ENCODE measurements at places on chromosomes 7 and 10. TPM values are rescaled to one million over a fixed set of nuclear protein-coding genes. Genes with fewer than 3 reads are reported as not detected.

Gene MSS51
- total RNA-seq = 3.8 TPM

GRCh38 chr7:1401011-1401410 lies 58.3 kb downstream of the MICALL2 start:
- H3K27ac ChIP-seq = no peak overlapping the region
- H3K4me3 ChIP-seq = no peak overlapping the region
- H3K27me3 ChIP-seq = peaks cover 55% of the 10 kb centered on the region
- no peak for DNase-seq
- H3K4me1 ChIP-seq = peaks cover 9% of the 10 kb centered on the region

DNA sequence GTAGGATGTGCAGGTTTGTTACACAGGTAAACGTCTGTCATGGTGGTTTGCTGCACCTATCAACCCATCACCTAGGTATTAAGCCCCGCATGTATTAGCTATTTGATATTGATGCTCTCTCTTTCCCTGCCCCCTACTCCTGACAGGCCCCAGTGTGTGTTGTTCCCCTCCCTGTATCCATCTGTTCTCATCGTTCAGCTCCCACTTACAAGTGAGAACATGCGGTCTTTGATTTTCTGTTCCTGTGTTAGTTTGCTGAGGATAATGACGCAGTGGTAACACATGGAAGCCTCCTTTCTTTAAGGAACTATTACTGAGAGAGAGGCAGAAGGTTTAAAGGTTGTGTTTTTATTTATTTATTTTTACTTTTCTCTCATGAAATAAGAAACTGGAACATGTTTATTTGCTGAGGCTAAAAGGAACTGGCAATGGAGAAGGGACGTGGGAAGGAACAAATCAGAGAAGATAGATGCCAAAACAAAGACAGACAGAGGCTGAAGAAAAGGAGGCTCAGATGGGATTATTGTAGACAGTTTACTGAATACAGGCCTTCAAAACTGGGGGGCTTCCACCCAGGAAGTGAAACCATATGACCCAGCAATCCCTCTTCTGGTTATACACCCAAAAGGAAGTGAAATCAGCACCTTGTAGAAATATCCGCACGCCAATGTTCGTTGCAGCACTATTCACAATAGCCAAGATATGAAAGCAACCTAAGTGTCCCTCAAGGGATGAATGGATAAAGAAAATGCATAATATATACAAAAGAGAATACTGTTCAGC lies 556.3 kb downstream of the GRM8 start:
- H3K27me3 ChIP-seq = peaks cover 14% of the 10 kb centered on the region
- DNase-seq = no peak
- H3K36me3 ChIP-seq = no peaks in the 10 kb centered on the region
- H3K27ac ChIP-seq = no peak overlapping the region

DNA sequence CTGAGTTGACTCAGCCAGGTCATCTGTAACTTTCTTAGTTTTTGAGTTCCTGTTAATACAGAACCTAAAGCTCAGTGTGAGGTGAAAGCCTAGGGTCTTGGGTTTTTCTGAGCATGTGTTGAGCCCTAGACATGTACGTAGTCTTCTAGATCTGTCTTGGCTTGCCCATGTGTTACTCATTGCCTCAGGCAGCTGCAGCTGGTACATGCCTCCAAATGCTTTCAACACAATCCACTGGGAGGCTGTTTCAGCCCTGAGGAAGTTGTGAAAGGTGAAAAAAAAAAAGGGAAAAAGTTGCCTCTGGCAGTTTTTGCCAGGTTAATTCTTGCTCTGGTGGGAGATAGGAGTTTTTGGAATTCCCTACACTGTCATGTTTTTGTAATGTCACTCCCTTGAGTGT lies 134.6 kb downstream of the RNF216 start:
- H3K4me3 ChIP-seq = no peak overlapping the region

DNA sequence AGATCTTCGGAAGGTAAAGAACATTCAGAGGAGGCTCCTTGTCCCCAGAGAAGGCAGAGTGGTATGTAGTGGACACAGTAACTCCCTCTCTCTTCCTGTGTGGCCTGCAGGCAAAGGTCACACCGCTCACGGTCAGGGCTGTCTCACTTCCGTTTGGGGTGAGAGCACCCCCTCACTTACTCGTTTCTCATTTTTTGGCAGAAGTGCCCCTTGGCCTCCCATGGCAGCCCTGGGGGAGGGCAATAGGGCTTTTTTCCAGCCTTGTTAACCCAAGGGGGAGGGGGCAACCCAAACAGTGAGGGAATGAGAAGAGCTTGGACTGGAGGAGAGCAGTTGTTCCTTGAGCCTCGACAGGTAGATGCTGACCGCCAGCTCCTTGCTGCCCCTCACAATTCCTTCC lies 31.8 kb upstream of the SRGN start:
- H3K36me3 ChIP-seq = no peaks in the 10 kb centered on the region
- peaks cover 69% of the 10 kb centered on the region for H3K4me1 ChIP-seq
- DNase-seq = peak; percentile 47
- peak overlapping the region; percentile 50 for H3K4me3 ChIP-seq

DNA sequence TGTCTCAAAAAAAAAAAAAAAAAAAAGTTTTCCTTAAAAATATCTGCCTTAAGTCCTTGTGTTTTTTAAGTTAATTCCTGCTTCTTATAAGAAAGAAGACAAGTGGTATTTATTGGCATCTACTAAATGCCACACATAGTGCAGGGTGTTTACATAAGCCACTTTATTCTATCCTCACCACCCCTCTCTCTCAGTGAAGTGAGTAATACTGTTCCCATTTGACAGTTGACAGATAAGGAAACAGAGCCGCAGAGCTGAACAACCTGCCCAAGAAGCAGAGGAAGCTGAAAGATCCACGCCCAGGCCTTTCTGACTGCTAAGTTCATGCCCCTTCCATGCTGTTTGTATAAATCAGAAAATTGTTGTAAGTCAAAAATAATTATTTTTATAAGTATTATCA lies 54.1 kb downstream of the ABLIM1 start:
- peaks cover 9% of the 10 kb centered on the region for H3K27me3 ChIP-seq
- H3K4me1 ChIP-seq = peaks cover 6% of the 10 kb centered on the region

Gene OR2A1
- total RNA-seq = not detected

DNA sequence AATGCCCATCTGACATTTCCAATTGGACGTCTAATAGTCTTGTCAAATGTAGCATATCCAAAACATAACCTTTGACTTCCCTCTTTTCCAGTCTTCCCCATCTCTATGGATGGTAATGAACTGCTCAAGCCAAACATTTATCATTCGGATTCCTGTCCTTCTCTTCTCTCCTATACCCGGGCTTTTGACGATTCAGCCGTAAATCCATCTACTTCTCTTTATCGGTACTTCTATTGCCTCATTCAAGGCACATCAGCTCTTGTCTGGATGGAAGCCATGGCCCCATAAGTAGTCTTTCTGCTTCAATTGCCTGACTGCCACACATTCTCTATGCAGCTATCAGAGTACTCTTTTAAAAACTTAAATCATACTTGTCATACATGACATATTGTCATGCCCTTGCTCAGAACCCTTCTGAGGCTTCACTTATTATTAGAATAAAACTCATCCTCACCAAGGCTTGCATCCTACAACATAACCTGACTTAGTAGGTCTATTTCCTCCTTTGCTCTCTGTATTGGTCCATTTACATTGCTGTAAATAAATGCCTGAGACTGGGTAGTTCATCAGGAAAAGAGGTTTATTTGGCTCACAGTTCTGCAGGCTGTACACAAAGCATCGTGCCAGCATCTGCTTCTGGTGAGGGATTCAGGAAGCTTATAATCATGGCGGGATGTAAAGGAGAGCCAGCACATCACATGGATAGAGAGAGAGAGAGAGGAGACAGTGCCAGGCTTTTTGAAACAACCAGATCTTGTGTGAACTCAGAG lies 37.8 kb downstream of the ST8SIA6 start:
- no peaks in the 10 kb centered on the region for H3K4me1 ChIP-seq
- H3K36me3 ChIP-seq = no peaks in the 10 kb centered on the region
- no peak overlapping the region for H3K4me3 ChIP-seq
- no peak for DNase-seq
- no peaks in the 10 kb centered on the region for H3K27me3 ChIP-seq

DNA sequence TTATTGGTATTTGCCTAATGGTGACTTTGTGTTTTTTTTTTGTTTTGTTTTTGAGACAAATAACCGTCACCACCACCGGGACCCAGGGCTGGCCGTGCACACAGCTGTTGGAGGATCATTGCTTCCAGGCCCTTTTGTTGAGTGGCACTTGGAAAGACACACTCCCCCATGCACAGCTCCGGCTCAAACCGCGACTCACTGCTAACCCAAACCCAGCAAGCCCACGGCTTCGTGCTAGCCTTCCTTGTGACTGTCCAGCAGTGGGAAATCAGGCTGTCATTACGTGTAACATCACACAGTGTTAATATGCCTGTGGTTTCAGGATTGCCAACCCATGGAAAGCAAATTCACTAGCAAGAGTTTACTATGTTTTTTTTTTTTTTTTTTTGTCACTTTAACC lies 17.4 kb downstream of the BNIP3 start:
- H3K4me1 ChIP-seq = peaks cover 21% of the 10 kb centered on the region
- H3K27me3 ChIP-seq = no peaks in the 10 kb centered on the region
- peaks cover 12% of the 10 kb centered on the region for H3K36me3 ChIP-seq
- H3K4me3 ChIP-seq = no peak overlapping the region
- no peak for DNase-seq

Gene GNAI1
- 4.0 TPM for total RNA-seq

Gene GIMAP4
- total RNA-seq = 114 TPM

GRCh38 chr7:102404005-102404861 lies 8.1 kb downstream of the PRKRIP1 start:
- peaks cover 35% of the 10 kb centered on the region for H3K36me3 ChIP-seq
- peaks cover 14% of the 10 kb centered on the region for H3K4me1 ChIP-seq
- H3K27ac ChIP-seq = no peak overlapping the region
- no peaks in the 10 kb centered on the region for H3K27me3 ChIP-seq
- no peak overlapping the region for H3K4me3 ChIP-seq
- DNase-seq = peak; percentile 49

- H3K36me3 ChIP-seq = no peaks in the 10 kb centered on the region
- H3K4me3 ChIP-seq = no peak overlapping the region
- no peak for DNase-seq
- peaks cover 19% of the 10 kb centered on the region for H3K4me1 ChIP-seq
- H3K27me3 ChIP-seq = no peaks in the 10 kb centered on the region
- no peak overlapping the region for H3K27ac ChIP-seq
Observed at GRCh38 chr7:70336536-70336935, 738.3 kb downstream of the AUTS2 start.

DNA sequence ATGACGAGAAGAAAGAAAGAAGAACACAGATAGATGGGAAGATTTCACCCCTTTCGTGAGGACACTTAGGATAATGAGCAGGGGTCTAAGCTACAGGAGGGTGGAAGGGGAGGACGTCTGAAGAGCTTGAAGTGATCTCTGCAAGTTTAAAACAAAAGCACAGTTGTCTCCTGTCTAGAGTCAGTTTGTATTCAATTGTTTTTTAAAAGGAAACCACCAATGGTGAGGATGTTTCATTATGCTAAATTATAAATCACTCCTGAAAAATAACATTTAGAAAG lies 85.9 kb downstream of the ADAM12 start:
- no peaks in the 10 kb centered on the region for H3K36me3 ChIP-seq
- no peak overlapping the region for H3K4me3 ChIP-seq
- H3K4me1 ChIP-seq = no peaks in the 10 kb centered on the region
- H3K27ac ChIP-seq = no peak overlapping the region
- H3K27me3 ChIP-seq = no peaks in the 10 kb centered on the region

DNA sequence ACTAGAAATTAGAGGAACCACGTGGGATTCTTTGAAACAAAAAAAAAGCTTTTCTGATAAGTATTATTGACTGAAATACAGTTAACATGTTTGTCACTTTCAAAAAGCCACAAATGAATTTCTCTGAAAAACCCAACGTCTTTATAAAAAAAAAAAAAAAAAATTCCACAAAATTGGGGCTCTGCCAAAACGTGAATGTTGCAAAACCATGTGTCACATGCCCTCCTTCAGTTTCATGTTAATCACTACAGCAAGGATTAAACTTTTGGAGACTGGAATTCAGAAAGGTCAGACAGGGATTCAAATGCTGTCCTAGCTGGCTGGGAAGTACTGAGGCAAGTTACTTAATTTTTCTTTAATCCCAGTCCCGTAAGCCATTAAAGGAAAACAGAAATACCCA lies 278.0 kb upstream of the KLF14 start:
- H3K27me3 ChIP-seq = no peaks in the 10 kb centered on the region
- no peak for DNase-seq
- peaks cover 2% of the 10 kb centered on the region for H3K36me3 ChIP-seq
- H3K27ac ChIP-seq = peak overlapping the region; percentile 97
- H3K4me3 ChIP-seq = peak overlapping the region; percentile 78

Gene PALD1
- total RNA-seq = 1.1 TPM

- H3K4me1 ChIP-seq = peaks cover 9% of the 10 kb centered on the region
- no peak overlapping the region for H3K27ac ChIP-seq
- H3K27me3 ChIP-seq = no peaks in the 10 kb centered on the region
- DNase-seq = no peak
Observed at GRCh38 chr10:99779335-99779734, 3.1 kb upstream of the ABCC2 start.

Gene HTR5A
- total RNA-seq = not detected

DNA sequence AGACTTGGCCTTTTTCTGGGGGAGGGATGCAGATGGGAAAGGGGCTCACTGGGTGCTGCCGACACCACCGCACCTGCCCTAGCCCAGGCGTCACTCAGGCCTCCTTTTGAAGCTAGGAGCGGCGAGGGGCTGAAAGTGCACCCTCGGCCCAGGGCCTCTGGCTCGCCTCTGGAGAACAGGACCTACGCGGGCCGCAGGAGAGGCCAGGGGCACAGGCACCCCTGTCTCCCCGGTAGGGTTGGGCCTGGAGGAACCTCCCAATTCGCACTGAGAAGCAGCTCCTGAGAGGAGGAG lies 46.5 kb upstream of the PRKAR1B start:
- H3K4me3 ChIP-seq = no peak overlapping the region
- no peak for DNase-seq
- no peaks in the 10 kb centered on the region for H3K4me1 ChIP-seq
- no peak overlapping the region for H3K27ac ChIP-seq

Gene PAX4
- total RNA-seq = not detected

Gene IDI2
- not detected for total RNA-seq

DNA sequence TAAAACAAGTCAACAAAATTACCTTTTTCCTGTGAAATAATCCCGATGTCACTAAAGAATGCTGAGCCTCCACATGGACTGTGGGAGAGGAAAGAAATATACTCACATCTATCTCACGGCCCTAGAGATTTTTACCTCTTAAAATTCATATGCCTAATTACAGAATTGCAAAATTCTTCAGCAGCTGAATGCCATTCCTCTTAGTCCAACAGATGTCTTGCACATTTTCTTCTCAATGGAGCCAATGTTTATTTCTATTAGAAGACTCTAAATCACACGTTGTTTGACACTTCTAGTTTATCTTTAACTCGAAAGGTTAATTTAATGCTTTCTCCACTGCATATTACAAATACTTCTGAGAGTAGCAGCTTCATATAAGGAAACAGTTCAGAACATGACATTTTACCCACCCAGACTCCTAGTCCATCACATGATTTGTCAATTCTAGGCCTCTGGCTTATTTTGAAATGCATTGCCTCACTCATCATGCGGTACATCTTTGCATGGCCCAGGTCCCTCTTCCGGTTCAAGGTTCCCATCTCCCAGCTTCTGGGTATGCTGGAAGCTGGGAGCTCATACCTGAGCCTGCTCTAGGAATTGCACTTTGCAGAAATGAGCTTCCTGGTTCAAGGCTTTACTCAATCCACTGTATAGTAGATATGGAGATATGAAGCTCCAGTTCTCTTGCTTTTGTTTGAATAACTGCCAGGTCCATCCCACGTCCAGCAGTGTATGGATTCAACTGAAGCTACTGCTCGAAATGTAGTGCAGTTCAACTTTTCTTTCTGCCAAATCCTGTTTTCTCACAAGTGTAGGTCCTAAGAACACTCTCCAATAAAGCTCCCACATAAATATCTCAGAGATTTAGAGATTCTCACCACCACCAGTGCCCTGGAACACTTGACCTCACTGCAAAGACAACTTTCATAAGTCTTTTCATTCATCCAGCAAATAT lies 306.2 kb downstream of the GPR37 start:
- no peaks in the 10 kb centered on the region for H3K4me1 ChIP-seq
- H3K27ac ChIP-seq = no peak overlapping the region
- H3K4me3 ChIP-seq = no peak overlapping the region
- no peak for DNase-seq

Measured in activated T-cell treated with anti-CD3 and anti-CD28 coated beads, Interleukin-2, amount 50 U/mL, for 72 hours (primary cell).